HT1080 (cell line): ENCODE measurements at places on chromosomes 6 and 20. TPM values are rescaled to one million over a fixed set of nuclear protein-coding genes. Genes with fewer than 3 reads are reported as not detected.

DNA sequence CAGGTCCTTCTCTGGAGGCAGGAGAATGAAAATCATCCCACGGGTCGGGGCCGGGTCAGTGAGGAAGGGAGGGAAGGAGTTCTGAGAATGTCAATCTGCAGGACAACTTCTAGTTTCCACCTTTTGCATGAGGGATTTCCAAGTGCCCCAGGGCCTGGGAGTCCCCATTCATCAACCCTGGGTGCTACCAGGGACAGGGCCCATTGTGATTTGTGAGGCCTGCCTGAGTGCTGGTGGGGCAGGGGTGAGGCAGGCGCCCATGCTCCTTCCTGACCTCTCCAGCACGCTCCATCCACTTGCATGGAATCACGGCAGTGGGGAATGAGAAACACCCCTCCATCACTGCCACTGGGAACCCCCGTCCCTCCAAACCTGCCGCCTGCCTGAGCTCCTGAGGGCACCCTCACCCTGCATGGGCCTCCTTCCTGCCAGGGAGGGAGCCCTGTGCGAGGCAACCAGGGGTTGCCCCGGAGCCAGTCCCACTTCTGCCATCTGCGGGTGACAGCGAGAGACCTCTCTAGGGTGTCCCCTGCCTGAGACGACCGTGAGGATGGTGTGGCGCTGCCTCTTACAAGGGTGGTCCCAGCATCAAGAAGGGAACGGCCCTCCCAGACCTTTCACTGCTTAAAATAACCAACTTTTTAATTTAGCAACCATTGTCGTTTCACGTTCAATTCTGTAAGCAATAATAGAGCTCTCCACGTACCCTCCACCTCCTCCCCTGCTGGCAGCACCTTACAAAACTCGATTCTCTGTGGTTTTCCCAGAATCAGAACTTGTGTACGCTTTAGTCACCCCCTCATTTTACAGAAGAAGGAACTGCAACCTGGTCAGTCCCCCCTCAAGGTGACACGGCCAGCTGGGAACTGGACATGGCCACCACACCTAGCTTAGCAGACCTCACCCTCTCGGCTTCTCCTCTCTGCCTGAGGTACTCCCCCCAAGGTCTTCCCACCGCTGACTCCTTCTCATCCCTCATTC is 28.6 kb downstream of the PMEPA1 start:
- DNase-seq: no peak

GRCh38 chr6:167761794-167762258 is 64.9 kb upstream of the AFDN start:
- no peak for DNase-seq

GRCh38 chr6:16523606-16524379 is 237.5 kb downstream of the ATXN1 start:
- peak; percentile 19 for DNase-seq

GRCh38 chr6:39909701-39910100 is 24.6 kb downstream of the MOCS1 start:
- no peak for DNase-seq

GRCh38 chr6:15425947-15426346 is 180.1 kb downstream of the JARID2 start:
- DNase-seq: no peak

Gene CALHM6
- total RNA-seq: 0.31 TPM in 1 of 2 replicates, not detected in the other
